Activated CD8-positive, alpha-beta memory T cell treated with anti-CD3 and anti-CD28 coated beads for 48 hours (primary cell): ENCODE measurements at places on chromosomes 7 and 10.
A peak's percentile ranks its signal among the peaks of the same experiment; 100 is the strongest.

- no peak for DNase-seq
Observed at GRCh38 chr7:25621993-25622392, 393.7 kb upstream of the NPVF start.

DNA sequence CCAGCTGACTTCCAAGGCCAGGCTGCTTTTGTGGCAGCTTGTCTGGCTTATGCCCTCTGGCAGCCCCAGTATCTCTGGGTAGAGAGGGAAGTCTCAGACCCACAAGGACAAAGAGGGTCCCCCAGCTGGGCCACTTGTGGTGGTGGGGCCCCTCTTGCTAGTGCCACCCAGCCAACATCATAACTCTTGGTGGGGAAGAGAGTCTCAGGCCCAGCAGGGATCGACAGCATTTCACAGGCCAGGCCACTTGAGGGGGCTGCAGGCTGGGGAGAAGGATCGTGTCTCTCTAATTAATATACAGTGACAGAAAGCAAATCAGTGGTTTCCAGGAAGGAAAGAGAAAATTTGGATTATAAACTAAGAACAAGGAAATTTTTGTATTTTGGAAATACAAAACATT lies 76.0 kb downstream of the TYW1B start:
- DNase-seq, result no peak

- DNase-seq, result no peak
Observed at GRCh38 chr7:1585142-1585981, 15.5 kb upstream of the PSMG3 start.

DNA sequence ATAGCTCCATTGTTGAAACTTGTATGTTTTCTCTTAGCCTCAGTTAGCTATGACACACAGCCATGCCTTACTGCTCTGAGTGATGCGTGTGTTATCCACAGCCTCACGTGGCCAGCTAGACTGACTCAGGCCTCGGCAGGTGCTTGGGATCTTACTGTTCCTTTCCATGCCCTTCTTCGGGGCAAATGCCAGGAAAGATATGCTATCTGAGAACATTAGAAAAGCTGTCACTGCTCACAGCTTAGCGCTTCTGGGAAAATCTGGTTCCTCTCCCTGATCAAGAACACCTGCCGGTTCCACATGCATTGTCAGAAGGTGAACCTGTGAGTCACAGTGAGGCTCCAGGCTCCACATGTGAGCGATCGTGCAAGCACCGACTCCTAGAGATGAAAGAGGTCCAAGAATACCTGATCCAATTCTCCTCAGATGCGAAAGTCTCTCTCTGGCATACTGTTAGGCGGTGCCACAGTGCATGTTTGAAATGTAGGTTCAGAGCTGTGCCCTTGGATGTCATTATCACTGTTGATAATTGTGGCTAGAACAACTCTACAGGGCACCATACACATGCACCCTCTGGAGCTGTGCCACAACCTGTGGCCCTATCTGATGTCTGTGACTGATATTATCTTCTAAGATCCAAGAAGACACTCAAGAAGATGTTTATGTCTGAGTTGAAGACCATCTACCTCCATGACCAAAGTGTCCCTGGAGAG lies 247.8 kb upstream of the IGFBP3 start:
- DNase-seq, result no peak

- no peak for DNase-seq
Observed at GRCh38 chr7:155709453-155709852, 65.0 kb downstream of the RBM33 start.

DNA sequence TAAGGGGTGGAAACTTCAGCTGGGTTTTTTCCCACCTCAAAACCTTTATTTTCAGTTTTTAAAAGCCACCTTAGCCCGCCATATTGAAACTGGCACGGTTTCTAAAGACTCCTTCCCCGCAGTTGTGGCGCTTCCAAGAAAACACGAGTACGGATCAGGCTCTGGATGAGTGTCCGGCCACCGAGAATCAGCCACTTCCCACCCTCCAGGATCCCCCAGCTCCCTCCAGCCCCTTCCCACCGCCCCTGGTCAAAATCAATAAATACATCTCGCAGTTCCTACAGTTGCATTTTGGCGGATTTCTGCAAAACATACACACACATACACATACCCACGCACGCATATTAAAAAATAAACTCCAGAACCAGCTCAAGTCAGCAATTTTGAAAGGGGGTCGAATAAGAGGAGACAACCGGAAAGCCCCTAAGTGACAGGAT lies 1.1 kb downstream of the SFMBT2 start:
- DNase-seq, result peak; percentile 17

DNA sequence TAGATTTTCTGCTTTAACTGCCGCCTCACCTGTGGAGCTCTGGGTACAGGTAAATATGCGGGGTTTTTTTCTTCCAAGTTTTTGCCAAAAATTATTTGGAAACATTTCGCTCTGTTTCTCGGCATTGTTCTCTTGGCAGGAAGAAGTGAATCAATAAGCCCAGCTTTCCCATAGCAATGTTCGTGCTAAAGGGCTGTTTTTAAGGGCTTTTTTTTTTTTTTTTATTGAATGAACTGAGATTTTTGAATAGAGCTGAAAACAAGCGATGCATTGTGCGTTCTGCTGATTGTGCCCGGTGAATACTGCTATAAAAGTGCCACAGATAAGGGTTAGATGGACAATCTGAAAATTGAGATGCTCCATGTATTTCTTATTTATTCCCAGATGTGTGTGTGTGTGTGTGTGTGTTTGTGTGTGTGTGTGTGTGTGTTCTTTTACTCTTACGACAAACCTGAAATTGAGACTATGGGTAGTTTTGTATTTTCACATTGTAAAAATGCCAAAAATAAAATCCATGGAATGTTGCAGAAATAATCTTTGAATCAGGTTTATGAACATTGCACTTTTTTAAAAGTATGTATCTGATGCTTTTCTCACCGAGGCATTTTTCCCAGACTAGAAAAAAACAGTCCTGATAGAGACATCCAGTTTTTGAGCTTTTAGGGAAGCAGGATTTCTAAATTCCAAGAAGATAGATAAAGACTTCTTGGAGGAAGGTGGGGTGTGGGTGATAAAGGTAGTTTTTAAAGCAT lies 30.5 kb downstream of the KIAA1217 start:
- DNase-seq, result no peak

- DNase-seq, result no peak
Observed at GRCh38 chr10:61609701-61610100, 53.0 kb upstream of the CABCOCO1 start.

DNA sequence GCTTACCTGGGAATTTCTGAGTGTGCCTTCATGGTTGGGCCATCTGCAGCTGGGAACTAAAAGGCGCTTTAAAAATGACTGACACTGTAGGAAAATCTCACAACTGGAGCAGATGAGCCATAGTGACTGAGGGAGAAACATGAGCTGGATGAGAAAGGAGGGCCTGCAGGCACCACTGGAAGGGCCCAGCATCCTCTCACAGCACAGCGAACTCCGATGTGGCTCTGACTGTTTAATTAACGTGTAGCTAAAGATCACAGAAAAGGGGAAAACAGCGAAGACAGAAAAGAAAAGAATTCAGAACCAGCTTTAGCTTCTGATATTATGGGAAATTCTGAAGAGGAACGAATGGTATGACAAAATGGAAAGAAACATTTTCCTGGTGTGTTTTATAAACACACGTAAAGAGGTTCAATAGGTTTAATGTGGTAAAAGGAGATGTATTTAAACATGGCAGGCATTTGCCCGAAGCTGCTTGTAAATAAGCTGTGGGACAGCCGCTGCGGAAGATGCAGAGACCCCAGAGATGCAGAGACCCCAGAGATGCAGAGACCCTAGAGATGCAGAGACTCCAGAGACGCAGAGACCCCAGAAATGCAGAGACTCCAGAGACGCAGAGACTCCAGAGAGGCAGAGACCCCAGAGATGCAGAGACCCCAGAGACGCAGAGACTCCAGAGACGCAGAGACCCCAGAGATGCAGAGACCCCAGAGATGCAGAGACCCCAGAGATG lies 534.3 kb downstream of the PTPRN2 start:
- no peak for DNase-seq

GRCh38 chr7:6238309-6238925 lies 34.0 kb downstream of the CYTH3 start:
- no peak for DNase-seq

DNA sequence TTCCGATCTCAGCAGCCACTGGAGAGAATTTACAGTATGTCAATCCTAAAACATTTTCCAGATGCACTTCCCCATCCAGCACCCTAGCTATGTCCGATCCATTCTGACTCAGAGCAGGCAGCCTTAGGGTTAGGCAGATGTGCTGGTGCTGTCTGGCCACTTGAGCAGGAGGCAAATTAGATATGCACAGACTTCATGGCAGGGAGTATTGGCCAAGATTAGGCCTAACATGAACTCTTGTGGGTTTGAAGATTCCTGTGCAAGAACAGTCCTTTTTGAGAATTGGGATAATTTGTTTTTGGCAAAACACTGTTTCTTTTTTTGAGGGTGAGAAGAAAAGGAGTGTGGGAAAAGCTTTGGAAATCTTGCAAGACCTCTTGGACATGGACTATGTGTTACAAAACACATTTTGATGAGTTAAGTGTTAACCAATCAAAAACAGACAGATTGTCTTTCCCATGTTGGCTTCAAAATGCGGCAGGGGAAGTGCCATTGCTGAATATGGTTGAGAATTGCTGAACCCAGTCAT lies 218.6 kb upstream of the INHBA start:
- no peak for DNase-seq

DNA sequence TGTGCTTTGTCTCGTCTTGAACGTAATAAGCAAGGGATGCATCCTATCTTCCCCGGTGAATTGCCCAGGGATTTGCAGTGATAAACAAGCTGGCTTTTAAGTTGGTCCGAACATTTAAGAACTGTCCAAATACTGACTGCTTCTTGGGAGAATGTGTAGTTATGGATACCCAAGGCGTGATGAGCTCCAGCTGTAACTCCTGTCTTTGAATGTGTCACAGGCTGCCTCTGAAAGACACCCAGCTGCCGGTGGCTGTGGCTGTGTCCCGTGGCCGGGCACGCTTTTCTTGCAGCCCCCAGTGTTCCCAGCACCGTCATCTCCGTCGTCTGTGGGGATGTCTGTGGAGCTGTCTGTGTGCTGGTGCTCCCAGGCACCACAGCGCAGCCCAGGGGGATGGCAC lies 118.1 kb downstream of the GLRX3 start:
- DNase-seq, result no peak

DNA sequence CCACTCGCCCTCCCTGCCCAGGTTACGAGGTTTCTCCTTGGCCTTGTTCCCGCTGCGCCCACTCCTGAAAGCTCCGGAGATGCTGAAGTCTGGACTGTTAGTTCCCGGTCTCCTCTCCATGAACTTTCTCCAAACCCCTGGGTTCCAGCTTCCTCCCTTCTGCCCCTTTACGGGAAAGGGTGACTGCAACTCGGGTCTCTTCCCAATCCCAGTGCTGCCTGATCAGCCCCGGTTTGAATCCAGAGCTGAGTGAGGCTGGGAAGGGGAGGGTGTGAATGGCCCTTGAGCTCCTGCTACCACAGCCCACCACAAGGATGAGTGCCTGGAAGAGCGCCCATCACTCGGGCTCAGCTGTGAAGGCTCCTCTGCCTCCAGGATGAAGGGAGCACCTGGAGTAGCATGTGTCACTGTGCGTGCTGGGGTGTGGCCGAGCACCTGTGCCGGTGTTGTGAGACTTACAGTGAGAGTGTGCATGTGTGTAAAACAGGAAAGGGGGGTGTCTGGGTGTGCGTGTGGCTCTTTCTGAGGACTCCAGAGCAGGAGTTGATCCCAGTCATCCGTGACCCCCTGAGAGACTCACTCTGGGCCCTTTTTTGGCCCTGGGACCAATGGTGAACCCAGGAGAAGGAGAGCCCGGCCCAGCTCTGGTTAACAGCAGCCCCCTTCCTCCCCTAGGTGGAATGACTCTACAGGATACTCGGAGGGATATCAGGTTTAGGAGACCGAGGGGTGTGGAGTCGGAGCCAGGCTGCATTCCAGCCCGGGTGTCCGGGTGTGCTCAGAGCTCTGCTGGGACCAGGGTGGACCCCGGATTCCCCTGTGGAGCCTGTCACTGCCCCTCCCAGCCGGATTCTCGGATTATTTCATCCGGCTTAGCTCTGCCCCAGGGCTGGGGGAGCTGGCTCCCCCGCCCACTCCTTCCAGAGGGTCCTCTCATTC lies 1.1 kb upstream of the ZNF467 start:
- no peak for DNase-seq

- DNase-seq, result no peak
Observed at GRCh38 chr7:77674878-77675277, 21.4 kb upstream of the RSBN1L start.

GRCh38 chr7:64098-64915 lies 128.1 kb upstream of the FAM20C start:
- no peak for DNase-seq

DNA sequence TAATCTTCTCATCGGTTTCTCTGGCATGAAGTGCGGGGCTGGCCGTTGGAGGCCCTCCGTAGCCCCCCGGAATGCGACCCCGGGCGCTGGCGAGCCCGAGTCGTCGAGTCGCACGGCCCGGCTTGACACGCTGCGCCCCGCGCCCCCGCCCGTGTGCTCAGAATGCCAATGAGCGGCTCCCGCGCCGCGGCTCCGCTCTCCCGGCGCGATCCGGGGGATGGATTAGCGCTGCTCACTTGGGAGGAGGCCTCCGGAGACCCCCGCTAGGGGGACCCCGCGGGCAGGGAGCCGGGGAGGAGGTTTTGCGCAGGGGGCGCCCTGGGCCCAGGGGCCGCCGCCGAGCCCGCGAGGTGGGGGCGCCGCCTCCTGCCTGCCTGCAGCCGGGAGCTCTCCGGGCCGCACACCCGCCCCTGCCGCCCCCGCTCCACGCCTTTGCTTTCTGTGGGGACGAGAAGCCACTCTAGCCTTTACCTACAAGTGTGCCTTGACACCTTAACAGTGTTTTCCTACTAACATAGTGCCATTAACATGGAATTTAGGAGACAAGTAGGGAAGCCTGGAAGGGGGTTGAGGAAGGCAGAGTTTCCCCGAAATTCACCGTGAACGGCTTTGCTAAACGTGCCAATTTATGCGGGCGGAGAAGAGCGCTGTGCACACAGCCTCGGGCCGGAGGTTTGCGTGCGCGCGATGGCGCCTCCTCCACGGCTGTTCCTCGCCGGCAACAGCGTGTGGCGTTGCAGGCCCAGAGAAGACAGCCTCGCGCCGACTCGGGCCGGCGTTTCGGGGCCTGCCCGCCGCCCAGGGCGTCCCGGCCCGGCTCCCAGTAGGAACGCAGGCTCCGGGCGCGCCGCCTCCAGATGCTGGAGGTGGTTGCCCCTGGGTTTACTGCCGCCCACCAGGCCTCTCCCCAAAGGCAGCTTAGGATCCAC lies 7.1 kb downstream of the SHH start:
- DNase-seq, result peak; percentile 44

DNA sequence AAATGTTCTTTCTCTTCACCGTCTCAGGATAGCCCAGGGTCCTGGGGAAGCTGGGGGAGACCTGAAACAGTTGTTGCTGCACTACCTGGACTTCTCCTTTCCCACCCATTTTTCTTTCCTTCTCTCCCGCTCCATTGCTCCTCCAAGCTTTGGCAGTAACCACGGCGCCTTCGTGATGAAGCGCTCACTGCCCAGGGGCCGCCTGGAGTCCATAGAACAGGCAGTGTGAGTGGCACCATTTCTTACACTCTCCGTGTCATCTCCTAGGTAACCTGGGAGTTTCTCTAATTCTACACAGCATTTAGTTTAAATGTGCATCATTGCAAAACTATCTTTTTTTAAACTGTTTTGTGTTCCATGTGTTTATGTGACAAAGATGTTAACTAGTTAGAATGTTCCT lies 40.3 kb upstream of the BHLHA15 start:
- no peak for DNase-seq
